Pancreas (tissue), 10 donors: ENCODE measurements at places on chromosomes 12 and 14.

DNA sequence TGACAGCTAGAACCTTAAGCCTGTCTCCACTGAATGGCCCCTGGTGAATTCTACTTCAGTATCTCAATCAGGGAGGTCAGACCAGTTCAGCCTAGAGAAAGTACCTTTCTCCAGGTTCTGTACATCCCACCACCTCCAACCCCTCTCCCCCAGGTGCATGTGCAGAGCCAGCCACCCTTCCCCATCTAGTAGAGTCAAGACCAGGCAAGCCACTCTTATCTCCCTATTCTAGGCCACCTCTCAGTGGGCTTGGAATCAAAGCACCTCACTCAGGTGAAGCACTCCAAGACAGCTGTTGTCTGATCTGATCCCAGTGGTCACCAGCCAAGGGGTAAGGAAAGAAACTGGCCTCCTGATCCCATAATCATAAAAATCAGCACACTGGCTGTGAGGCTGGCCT is 340.9 kb downstream of the BCL11B start:
- DNase-seq: no peak

DNA sequence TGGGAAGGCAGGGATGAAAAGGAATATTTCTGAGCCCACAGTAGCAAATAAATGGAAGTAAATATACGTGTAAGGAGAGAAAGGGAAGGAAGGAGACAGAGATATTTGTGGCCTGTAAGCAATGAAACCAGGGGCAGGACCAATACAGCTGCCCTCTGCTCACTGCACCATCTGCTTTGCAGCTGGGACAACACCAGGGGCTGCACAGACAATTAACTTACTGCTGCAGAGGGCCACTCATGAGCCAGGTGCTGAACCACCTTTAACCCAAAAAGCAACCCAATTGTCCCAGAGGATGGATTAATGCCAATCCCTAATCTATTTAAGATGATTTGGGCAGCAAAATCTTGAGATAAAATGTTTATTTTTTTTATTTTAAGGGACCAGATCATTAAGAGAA is 30.6 kb upstream of the TMX1 start:
- no peak for DNase-seq

DNA sequence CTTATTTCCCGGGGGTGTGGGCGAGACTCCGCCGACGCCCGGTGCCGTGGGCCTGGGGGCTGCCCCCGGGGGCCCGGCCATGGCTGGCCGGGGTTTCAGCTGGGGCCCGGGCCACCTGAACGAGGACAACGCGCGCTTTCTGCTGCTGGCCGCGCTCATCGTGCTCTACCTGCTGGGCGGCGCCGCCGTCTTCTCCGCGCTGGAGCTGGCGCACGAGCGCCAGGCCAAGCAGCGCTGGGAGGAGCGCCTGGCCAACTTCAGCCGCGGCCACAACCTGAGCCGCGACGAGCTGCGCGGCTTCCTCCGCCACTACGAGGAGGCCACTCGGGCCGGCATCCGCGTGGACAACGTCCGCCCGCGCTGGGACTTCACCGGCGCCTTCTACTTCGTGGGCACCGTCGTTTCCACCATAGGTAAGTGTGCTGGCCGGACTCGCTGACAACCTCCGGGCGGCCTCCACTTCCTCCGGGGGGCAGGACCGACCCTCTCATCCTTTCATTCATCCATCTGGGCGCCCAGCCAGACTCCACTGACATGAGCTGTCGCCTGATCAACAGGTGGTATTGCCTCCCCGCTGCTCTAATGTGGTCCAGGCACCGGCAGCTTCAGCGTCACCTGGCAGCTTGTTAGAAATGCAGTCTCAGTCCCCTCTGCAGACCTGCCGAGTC is 467 bp downstream of the KCNK13 start:
- DNase-seq: peak; percentile 72

- DNase-seq: no peak
These were observed 2.1 kb upstream of the AQP6 start for GRCh38 chr12:49970658-49971057.

DNA sequence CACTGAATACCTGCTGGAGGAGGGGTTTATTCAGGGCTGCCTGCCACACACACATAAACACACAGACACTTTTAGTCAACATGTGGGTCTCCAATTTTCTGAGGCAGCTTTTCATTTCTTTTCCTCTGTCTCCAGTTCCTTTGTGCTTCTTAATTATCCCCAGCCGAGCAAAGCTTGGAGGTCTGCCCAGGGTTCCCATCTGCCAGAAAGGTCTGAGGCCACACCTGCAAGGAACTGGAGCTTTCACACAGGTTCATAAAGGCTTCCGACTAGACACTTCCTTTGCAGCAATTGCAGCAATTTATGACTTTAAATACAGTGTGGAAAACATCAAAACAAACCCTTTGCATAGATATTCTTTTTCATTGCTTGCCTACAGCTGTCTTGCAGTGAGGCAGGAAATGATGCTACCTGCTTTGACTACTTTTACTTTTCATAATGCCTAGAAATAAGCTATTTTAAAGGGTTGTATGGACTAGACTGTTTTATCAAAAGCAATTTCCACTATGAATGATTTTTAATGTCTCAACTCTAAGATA is 1318.9 kb downstream of the AACS start:
- DNase-seq: peak; percentile 87
